ENCODE measurements at places on chromosomes 11 and 22.
A peak's percentile ranks its signal among the peaks of the same experiment; 100 is the strongest.

GRCh38 chr11:68146010-68146540, 24.9 kb upstream of the CHKA start:
- no peak for DNase-seq

GRCh38 chr22:50169774-50170341, 673 bp upstream of the PANX2 start:
- DNase-seq, result peak; percentile 80

DNA sequence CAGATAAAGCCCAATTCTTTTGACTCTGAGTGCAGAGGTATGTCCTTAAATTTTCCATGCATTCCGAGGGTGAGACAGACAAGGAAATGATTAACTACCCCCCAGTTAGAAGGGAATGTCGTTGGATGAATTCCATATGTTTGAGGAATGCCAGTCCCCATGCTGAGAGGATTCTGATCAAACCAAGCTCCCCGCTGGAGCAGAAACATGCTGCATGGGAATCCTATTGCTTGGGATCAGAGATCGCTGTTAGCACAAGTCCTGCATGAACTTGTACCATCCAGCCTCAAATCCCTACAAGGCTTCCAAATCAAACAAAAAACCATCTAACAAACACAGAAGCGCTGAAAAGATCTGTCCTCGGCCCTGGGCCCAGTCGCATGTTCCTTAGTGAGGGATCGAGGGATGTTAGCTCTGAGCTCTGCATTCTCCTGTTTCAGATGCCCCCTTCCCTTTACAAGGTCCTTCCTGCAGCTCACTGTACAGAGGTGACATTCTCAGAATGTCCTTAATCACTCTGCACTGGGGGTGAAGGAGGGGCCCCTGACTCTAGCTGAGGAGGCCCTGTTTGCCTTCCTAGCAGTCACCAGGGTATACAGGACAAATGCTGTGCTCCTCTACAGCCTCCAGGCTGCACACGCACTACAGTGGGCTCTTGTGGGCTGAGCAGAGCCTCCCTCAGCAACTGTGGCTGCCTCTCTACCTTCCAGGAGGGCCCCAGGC, 353.4 kb downstream of the TENM4 start:
- no peak for DNase-seq

DNA sequence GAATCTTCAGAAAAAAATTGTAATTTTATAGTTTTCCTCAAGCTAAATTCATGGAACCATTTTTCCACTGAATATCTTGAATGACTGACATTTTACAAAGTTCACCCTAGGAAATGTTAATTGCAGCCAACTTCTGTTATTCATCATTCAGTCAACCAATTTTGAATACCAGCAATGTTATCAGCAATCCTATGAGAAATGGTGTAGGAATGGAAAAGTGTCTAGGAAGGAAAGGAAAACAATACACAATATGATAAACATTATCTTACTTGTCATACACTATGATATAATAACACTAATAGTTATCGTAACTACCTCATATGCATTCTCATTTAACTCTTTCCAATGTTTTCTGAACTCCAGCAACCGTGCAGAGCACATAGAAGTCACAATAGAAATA, 790.5 kb upstream of the LRRC4C start:
- no peak for DNase-seq

GRCh38 chr11:1829039-1829820, 5.6 kb upstream of the SYT8 start:
- no peak for DNase-seq

All from D341Med (cell line).